ENCODE measurements at places on chromosomes 13 and 19.
A peak's percentile ranks its signal among the peaks of the same experiment; 100 is the strongest.

DNA sequence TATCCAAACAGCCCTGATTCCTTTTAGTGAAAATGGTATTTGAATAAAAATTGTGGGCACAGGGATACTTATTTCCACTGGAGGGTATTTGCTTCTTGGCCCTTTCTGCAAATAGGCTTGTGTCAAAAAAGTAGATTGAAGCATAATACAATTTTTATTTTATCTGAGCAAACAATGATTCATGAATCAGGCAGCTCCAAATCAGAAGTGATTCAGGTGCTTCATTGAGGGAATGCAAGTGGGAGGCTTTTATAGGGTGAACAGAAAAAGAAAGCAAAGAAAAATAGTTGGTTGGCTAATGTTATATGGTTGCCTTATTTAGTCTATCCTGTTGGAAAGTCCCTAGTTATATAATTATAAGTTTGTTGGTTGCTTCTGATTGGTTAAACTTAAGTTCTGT lies 117.9 kb downstream of the ITGBL1 start:
- DNase-seq: no peak

GRCh38 chr13:40922437-40923040 lies 96.6 kb downstream of the ELF1 start:
- DNase-seq: no peak

DNA sequence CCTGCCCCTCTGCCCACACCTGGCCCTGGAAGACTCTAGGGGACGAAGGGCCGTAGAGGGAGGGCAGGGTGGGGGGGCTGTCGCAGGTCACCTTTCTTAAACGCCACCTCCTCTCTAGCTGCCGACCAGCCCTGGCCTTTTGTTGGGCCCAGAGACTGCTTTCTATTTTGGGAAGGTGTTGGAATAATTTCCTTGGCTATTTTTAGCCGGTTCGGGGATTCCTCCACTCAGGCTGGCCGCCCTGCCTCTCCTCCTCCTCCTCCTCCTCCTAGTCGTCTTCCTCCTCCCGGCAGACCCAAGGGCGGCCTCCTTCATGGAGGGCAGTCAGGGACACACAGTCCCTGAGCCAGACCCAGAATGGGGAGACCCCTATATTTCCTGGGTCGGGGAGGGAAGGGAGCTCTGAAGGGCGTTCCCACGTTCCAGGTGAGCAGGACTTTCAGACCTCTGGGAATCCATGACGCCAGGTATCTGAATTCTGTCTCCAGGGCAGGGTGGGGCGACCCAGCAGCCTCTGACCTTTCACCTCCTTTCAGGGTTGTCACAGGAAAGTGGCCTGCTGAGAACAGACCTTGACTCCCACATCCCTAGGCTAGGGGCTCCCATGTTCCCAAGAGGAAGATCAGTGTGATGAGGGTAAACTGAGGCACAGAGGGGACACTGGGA lies 19.9 kb downstream of the GADD45B start:
- no peak for DNase-seq

- no peak for DNase-seq
Observed at GRCh38 chr19:3698386-3698950, 1.8 kb downstream of the PIP5K1C start.

DNA sequence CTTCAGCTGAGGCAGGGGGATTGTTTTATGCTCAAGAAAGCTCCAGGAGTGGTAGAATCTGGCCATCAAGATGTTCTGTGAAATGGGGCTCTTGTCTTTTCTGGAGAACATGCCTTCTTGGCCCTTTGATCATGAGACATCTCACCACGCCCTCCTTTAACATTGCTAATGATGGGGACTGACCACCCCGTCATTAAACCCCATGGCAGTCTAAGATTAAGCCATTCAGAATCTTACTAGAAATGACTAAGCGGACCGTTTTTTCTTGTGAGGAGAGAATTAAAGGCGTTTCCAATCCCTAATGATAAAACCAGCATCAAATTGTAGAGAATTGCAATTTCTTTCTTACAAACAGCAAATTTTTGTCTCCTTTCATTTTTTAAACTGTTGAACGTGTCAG lies 89.4 kb downstream of the COL4A2 start:
- no peak for DNase-seq

DNA sequence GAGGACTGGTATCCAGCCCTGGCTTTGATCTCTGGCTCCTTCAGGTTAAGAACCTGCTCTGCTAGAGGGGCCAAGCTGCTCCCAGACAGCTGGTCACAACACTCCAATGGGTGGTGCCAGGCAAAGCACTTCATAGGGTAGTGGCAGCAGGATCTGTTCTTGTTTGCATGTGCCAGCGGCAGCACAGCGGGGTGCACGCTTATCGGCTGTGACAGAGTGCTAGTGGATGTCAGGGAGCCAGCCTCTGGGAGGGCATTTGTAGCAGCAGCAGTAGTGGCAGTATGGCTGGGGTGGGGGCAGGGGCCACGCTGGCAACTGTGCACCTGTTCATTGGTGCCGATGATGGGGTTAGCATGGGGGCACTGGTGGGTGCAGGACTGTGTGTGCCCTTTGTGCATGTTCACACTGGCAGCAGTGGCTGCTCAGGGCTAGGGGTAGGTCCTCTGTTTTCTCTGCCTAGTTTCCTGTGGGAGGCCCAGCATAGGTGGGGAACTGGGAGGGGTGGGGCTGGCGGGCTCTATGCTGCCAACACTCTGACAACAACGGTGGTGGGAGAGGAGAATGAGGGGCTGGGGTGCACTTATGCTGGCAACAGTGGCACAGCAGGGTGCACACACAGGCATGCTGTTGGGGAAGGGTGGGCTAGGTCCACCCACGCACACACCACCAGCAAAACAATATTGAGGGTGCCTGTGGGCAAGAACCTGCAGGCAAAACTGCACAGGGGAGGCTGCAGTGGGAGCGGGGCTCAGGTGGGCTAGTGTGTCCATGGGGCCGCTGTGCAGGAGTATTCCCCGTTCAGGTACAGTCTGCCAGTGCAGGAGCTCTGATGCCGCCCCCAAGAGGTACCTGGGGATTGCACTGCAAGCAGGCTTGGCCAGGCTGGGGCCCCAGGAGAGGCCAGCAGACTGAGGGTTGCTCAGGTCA lies 19.3 kb downstream of the AP1M1 start:
- peak; percentile 60 for DNase-seq

DNA sequence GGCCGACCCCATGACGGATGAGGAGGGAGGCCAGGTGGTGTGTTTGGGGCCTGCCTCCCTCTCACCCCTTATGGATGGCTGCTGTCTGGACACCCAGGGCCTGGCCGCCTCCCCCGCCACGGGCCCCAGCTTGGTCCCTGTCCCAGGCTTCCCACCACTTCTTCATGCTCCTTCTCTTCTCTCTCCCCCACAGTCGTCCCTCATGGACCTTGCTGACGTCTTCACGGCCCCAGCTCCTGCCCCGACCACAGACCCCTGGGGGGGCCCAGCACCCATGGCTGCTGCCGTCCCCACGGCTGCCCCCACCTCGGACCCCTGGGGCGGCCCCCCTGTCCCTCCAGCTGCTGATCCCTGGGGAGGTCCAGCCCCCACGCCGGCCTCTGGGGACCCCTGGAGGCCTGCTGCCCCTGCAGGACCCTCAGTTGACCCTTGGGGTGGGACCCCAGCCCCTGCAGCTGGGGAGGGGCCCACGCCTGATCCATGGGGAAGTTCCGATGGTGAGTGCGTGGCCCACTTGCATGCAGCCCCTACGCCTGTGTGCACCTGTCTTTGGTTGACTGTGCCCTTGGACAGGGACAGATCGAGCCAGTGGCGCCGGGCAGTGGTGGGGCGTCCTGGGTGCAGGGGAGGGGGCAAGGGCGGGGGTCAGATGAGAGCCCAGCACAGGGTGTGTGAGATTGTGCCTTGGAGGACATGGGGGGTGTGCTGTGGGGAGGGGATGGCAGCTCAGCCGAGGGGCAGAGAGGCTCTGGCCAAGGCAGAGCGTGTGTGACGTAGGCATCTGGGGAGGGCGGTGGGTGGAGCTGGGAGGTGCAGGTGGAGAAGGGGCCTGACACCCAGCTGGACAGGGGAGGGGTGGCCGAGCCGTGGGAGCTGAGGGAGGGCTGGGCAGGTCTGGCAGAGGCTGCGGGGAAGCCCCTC lies 16.8 kb downstream of the EPN1 start:
- DNase-seq: no peak

DNA sequence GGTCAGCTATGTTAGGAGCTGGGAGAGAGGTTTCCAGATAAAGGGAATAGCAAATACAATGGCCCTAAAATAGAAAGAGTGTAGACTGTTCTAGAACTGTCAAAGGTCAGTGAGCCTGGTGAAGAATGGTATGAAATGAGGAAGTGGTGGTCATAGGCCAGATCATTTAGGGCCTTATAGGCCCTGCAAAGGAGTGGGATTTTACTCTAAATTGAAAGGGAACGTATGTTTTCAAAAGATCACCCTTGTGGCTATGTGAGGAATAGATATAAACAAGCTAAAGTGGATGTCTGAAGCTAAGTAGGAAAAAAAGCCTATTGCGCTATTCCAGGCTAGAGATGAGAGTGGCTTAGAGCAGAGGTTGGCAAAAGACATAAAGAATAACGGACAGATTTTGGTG lies 70.7 kb upstream of the TDRD3 start:
- DNase-seq: no peak

DNA sequence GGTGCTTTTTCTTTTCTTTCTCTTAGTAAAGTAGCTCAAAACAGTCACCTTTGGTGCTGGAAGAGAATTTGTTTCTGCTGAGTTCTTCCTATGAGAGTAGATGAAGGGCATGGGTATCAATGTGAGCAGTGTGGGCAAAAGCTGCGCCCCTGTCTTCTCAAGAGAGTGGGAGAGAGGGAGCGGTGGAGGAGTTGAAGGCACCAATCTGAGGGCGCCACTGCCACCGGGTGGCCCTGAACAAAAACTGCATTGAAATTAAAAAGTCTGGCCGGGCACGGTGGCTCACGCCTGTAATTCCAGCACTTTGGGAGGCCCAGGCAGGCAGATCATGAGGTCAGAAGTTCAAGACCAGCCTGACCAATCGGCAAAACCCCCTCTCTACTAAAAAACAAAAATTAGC lies 28.7 kb upstream of the EPHX3 start:
- DNase-seq: no peak

GRCh38 chr13:29472332-29472961 lies 123.0 kb downstream of the SLC7A1 start:
- DNase-seq: no peak

DNA sequence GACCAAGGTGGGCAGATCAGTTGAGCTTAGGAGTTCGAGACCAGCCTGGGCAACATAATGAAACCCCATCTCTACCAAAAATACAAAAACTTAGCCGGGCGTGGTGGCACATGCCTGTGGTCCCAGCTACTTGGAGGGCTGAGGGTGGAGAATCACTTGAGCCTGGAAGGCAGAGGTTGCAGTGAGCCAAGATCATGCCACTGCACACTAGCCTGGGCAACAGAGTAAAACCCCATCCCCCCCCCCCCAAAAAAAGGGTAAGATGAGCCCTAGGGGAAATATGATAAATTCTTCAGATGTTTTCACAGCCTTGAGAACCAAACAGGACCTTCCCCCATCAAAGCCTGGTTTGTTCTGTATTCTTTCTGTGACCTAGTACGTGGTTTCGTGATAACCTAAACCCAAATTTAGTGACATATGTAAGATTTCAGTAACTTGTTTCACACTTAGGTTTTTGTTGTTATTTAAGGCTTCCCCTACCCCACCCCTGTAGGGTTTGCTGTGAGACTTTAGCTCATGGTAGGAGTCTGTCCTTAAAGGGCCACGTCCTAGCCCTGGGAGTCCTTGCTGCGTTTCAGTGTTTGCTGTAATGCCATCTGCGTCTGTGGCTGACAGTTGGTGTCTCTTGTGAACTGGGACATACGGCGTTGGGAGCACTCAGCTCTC lies 49.6 kb downstream of the MYO9B start:
- DNase-seq: no peak

GRCh38 chr13:114140906-114141250 lies 8.5 kb upstream of the RASA3 start:
- DNase-seq: no peak

DNA sequence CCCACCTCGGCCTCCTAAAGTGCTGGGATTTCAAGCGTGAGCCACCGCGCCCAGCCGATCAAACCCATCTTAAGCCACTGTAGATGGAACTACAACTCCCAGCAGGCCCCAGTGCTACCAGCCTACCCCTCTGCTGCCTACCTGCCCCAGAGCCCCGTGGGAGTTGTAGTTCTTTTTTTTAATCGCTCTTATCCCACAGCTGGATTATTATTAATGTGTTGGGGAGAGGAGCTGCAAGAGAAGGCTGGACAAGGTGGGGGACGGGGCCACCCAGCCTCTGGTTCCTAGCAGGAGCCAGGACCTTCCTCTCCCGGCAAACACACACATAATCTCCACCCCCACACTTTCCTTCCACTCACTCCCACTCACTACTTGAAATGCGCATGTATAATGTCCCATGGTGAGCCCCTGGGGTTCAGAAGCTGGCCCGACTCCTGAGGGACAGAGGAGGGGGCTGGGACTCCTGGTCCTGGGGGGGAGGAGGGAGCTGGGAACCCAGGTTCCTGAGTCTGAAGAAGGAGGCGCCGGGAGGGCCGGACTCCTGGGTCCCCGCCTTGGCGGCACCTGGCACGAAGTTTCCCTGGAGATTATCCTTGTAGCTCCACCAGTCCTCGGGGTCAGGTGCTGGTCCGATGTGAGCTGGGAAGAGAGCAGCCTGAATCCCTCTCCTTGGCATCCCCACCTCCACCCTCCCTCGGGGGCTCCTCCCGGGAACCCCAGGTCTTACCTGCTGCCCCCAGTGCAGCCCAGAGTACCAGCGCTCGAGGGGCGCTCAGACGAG lies 958 bp downstream of the CA11 start:
- peak; percentile 67 for DNase-seq

DNA sequence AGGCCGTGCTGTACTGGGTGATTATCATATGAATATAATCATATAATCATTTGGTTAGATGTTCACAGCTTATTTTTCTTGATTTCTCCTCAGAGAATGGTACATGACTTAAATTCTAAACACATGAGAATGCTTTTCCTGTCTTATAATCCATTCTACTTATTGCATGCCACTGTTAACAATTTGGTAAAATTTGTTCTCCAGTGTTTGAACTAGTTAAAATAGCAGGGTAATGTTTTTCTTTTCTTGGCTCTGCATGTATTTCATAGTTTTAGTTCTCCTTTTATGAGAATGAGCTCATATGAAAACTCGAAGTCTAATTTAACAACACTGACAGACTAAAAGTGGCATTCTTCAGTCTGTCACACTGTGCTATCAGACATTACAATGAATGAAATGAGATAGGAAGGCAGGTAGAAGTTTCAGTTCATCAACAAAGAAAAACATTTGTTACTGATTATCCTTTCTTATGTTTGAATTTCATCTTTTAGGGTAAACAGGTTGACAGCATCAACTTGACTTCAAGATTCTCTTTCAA lies 10.2 kb downstream of the SPRYD7 start:
- DNase-seq: no peak

DNA sequence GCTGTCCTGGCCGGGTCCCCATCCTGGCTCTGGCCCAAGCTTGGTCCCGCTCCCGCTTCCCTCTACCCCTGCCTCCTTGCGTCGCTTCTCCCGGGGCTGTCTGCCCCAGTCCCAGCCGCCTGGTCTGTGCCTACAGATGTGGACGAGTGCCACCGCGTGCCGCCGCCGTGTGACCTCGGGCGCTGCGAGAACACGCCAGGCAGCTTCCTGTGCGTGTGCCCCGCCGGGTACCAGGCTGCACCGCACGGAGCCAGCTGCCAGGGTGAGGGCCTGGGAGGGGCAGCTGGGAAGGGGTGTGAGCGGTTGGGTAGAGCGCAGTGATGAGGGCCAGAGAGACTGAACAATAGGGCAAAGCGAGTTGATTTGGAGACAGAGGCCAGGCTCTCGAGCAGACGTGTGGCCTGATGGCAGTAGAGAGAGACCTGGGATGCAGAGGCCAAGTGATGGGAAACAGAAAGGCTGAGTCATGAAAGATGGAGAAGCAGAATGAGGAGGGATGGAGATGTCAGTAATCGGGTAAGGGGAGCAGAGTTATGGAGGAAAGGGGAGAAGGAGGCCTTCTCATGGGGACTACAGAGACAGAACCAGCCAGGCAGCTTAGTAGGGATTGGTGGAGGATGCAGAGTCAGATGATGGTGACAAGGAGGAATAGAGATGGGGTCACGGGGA lies 9.4 kb downstream of the LTBP4 start:
- DNase-seq: peak; percentile 15
